ENCODE measurements at places on chromosomes 12 and 14. TPM values are rescaled to one million over a fixed set of nuclear protein-coding genes. Genes with fewer than 3 reads are reported as not detected.
A peak's percentile ranks its signal among the peaks of the same experiment; 100 is the strongest.

GRCh38 chr12:53941750-53942149 is 3.1 kb downstream of the HOXC13 start:
- peaks cover 2% of the 10 kb centered on the region for H3K4me1 ChIP-seq
- peaks cover 90% of the 10 kb centered on the region for H3K27me3 ChIP-seq
- no peak overlapping the region for H3K4me3 ChIP-seq
- H3K36me3 ChIP-seq, result no peaks in the 10 kb centered on the region

- H3K27ac ChIP-seq, result no peak overlapping the region
- no peaks in the 10 kb centered on the region for H3K27me3 ChIP-seq
- H3K36me3 ChIP-seq, result peaks cover 2% of the 10 kb centered on the region
- H3K4me1 ChIP-seq, result peaks cover 17% of the 10 kb centered on the region
These were observed 86.6 kb upstream of the TRAF3 start for GRCh38 chr14:102690509-102691286.

GRCh38 chr12:94618995-94619695 is 31.2 kb downstream of the TMCC3 start:
- DNase-seq, result no peak
- H3K4me3 ChIP-seq, result no peak overlapping the region
- no peak overlapping the region for H3K27ac ChIP-seq
- peaks cover 3% of the 10 kb centered on the region for H3K36me3 ChIP-seq

KRT79 gene
- total RNA-seq, result not detected

GRCh38 chr14:50335389-50335788 is 23.3 kb downstream of the DMAC2L start:
- H3K4me3 ChIP-seq, result no peak overlapping the region
- no peaks in the 10 kb centered on the region for H3K27me3 ChIP-seq
- DNase-seq, result no peak

PLA2G1B gene
- not detected for total RNA-seq

PTCSC3 gene
- total RNA-seq, result not detected

DNA sequence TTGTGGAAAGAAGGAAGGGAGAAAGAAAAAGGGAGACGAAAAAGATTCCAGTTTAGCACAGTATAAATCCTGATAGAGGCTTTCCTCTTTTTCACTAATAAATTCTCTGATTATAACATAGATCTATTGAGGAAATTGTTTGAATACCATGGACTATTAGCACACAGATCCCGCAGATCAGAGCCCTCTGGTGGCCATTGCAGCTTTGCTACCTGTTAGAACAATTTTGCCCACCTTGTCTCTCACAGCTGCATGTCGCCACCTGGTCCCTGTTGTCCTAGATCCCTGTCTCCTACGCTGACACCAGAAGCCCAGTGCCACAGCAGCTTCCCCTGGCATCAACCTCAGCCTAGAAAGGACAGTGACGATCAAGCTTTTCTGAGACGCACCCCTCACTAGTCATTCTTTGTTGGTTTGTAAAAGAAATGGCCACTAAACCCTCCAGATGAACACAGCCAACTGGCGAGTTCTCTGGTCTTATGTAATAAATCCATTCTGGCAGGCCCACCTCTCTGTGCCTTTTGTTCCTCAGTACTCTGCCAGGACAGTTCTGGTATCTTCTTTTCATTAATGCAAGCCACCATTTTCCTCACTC is 9.9 kb downstream of the GPHB5 start:
- no peaks in the 10 kb centered on the region for H3K36me3 ChIP-seq
- H3K4me3 ChIP-seq, result no peak overlapping the region
- no peak overlapping the region for H3K27ac ChIP-seq
- no peak for DNase-seq
- H3K4me1 ChIP-seq, result no peaks in the 10 kb centered on the region
- H3K27me3 ChIP-seq, result peaks cover 6% of the 10 kb centered on the region

DNA sequence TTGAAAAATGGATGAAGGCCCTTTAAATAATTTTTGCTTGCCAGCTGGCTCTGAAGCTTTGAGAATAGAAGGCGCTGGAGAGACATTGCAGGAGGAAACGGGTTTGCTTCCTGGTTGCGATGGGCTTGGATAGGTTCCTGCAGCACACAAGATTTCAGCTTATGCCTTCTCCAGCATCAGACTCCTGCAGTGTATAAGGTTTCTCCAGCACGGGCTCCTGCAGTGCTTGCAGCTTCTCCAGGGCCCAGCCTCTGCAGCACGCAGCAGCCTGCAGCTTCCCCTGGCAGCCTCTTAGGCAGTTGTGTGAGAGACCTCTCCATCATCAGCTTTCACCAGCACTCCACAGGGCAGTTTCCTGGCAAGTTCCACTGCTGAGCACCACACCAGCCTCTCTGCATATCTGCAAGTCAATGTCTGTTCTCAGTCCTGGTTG is 78.7 kb upstream of the ZDHHC17 start:
- no peak overlapping the region for H3K4me3 ChIP-seq
- DNase-seq, result no peak
- no peaks in the 10 kb centered on the region for H3K4me1 ChIP-seq
- peaks cover 4% of the 10 kb centered on the region for H3K27me3 ChIP-seq
- no peaks in the 10 kb centered on the region for H3K36me3 ChIP-seq

DNA sequence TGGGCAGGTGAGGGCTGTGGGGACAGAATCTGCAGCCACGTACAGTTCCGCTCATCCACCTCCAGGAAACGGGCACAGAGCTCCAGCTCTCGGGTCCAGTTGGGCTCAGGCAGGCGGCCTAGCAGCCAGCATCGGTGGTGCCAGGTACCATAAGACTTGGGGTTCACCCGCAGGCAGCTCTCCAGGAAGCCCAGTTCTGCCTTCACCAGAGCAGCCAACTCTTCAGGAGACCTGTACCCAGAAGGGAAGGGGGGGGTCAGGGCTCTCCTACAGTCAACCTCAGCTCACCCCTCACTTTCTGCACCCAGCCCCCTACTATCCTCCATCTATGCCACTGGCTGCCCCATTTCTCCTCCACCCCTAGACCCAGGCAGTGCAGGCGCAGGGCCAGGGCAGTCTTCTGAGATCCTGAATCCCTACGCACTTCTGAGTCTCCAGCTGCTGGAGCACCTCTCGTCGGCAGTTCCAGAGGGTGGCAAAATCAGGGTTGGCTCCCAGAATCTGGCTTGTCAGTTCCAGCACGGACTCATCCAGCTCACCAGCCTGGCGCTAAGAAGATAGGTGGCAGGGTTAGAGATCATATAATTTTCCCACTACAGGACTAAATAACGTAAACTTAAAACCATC is 1.4 kb downstream of the RABGGTA start:
- peak overlapping the region; percentile 11 for H3K27ac ChIP-seq
- peaks cover 36% of the 10 kb centered on the region for H3K4me1 ChIP-seq
- no peak for DNase-seq
- peak overlapping the region; percentile 95 for H3K4me3 ChIP-seq
- peaks cover 6% of the 10 kb centered on the region for H3K36me3 ChIP-seq

- no peaks in the 10 kb centered on the region for H3K4me1 ChIP-seq
- H3K27ac ChIP-seq, result no peak overlapping the region
- H3K4me3 ChIP-seq, result no peak overlapping the region
- H3K36me3 ChIP-seq, result no peaks in the 10 kb centered on the region
- H3K27me3 ChIP-seq, result peaks cover 16% of the 10 kb centered on the region
These were observed 58.5 kb downstream of the NUAK1 start for GRCh38 chr12:106080041-106080790.

SSTR1 gene
- not detected for total RNA-seq

GALNT8 gene
- 0.33 TPM for total RNA-seq

DNA sequence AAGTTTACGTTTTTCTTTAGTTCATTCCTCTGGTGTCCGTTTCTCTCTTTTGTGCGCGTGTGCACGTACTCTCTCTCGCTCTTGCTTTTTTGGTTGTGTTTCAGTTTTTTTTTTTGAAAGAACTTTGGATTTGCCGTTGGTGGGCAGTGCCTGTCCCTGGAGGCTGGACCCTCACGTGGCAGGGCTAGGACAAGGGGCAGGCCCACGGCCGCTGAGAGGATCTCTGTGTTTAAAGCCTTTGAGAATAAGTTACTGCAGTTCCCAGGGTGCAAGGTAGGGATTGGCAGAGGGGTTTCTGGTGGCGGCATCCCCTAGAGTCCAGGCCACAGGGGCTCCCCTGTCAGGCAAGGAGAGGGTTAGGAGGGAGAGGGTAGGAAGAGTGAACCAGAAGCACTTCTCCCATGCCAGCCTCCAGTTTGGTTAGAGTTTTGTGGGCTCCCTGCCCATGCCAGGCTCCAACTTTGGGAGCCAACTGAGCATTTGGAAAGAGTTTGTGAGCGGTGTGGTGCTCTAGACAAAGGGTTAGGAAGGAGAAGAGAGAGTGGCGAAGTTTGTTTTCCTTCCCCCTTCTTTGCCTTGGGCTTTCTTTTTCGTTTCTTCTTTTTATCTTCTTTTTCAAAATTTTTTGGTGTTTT is 30.5 kb downstream of the ZFHX2 start:
- DNase-seq, result no peak
- H3K27ac ChIP-seq, result no peak overlapping the region
- H3K27me3 ChIP-seq, result no peaks in the 10 kb centered on the region
- H3K4me1 ChIP-seq, result no peaks in the 10 kb centered on the region

IAPP gene
- not detected for total RNA-seq

SLC10A1 gene
- total RNA-seq, result not detected

OR4K5 gene
- total RNA-seq, result not detected

- H3K4me1 ChIP-seq, result peaks cover 5% of the 10 kb centered on the region
- DNase-seq, result peak; percentile 87
- H3K27ac ChIP-seq, result peak overlapping the region; percentile 85
- peak overlapping the region; percentile 87 for H3K4me3 ChIP-seq
- peaks cover 1% of the 10 kb centered on the region for H3K36me3 ChIP-seq
These were observed 1120.8 kb upstream of the TMEM132C start for GRCh38 chr12:127145929-127146789.

DNA sequence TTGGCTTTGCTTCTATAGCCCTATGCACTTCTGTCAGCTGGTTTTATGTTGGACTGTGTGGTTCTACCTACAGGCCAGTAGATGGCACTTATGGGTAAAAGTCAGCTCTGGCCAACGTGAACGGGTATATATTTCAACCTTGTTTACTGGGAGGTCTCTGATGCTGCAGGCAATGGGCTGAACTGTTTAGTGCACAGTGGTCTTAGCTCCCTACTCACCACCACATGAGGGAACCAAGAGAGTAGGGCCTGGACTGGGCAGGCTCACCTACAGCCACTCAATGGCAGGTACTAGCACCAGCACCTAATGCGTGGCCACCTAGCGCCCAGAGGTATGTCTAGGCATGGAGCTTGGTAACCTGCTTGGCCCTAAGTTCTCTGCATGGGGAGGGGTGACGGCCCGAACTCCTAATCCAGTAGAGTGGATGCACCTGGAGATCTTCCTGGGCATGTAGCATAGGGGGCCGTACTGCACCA is 481.8 kb downstream of the TMEM117 start:
- H3K4me3 ChIP-seq, result no peak overlapping the region
- H3K27ac ChIP-seq, result no peak overlapping the region
- DNase-seq, result no peak

GRCh38 chr14:89367779-89368120 is 49.3 kb downstream of the FOXN3 start:
- H3K27me3 ChIP-seq, result no peaks in the 10 kb centered on the region
- peaks cover 32% of the 10 kb centered on the region for H3K4me1 ChIP-seq
- H3K4me3 ChIP-seq, result no peak overlapping the region
- no peak for DNase-seq
- peaks cover 19% of the 10 kb centered on the region for H3K36me3 ChIP-seq
- no peak overlapping the region for H3K27ac ChIP-seq

DNA sequence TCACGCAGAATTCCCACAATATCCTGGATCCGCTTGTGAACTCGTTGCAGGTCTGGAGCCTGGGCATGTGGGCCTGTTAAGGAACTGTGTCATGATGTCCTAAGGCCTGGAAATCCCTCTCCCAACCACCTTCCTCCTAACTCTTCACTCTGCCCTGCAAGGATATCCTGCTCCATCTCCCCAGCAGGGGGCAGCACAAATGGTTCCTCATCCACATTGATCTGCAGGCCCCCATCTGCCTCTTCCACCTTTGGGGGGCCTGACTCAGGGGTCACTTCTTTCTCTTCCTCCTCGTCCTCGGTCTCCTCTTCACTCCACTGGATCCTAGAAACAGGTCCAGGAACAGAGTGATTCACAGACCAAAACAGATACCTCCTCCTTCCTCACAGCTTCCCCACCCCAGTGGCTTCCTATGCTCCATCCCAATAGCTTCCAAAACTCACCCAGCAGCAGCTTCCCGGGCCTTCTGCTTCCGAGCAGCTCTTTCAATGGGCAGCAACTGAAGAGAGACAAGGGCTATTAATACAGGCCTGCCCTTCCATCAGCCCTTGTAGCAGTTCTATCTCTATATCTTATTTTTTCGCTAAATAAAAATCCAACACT is 4.5 kb downstream of the NOP2 start:
- H3K27ac ChIP-seq, result peak overlapping the region; percentile 11
- peaks cover 36% of the 10 kb centered on the region for H3K36me3 ChIP-seq
- peak; percentile 73 for DNase-seq
- peaks cover 27% of the 10 kb centered on the region for H3K4me1 ChIP-seq
- no peaks in the 10 kb centered on the region for H3K27me3 ChIP-seq
- H3K4me3 ChIP-seq, result no peak overlapping the region

DNA sequence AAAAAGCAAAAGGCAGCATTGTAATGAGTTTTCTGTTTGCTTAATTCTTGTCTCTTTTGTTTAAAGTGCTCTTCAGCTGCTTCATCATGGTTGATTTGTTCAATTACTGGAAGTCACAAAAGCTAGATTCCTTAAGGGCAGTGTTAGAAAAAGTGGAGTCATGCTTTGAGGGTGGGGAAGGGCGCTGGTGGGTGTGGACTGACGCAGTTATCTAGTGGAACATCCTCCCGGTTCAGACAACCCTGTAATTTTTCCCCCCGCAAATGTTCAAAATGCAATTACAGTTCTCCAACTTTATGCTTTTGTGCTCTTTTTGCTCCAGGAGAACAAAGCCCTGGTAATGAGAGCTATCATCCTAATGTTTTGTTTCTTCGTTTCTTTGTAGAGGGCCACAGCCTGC is 2.1 kb downstream of the AKAP6 start:
- no peak overlapping the region for H3K4me3 ChIP-seq
- H3K4me1 ChIP-seq, result peaks cover 7% of the 10 kb centered on the region
- H3K36me3 ChIP-seq, result no peaks in the 10 kb centered on the region
- H3K27ac ChIP-seq, result no peak overlapping the region

- H3K4me1 ChIP-seq, result peaks cover 30% of the 10 kb centered on the region
- no peak for DNase-seq
- no peaks in the 10 kb centered on the region for H3K27me3 ChIP-seq
These were observed 574 bp upstream of the FANCM start for GRCh38 chr14:45135156-45135555.

DNA sequence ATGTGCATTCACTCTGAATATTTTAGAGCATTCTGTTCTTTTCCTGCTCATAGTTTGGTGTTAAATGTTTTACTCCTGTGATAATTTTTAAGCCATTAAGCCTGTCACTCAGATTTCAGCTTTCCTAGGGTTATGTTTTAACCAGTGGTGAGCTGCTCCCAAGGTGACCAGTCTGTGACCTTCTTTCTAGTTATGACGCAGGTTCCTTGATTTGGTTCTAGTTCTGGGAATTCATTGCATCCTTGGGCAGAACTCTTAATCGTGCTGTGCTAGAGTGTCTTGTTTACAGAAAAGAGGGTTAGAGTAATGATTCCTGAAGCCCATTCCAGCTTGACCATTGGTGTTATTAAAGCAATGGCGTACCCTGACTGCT is 2.2 kb downstream of the GABARAPL1 start:
- peaks cover 5% of the 10 kb centered on the region for H3K36me3 ChIP-seq
- DNase-seq, result no peak
- H3K4me3 ChIP-seq, result peak overlapping the region; percentile 95
- peaks cover 25% of the 10 kb centered on the region for H3K4me1 ChIP-seq
- H3K27ac ChIP-seq, result peak overlapping the region; percentile 26

All from activated naive CD8-positive, alpha-beta T cell treated with anti-CD3 and anti-CD28 coated beads, Interleukin-2, amount 10 ng/mL, durations not matched to agents 7 days and 5 days (primary cell).